CD4-positive, alpha-beta T cell treated with Interleukin-6 at 100 ng/mL for 8 hours (primary cell): ENCODE measurements at places on chromosomes 6 and 20.
A peak's percentile ranks its signal among the peaks of the same experiment; 100 is the strongest.

DNA sequence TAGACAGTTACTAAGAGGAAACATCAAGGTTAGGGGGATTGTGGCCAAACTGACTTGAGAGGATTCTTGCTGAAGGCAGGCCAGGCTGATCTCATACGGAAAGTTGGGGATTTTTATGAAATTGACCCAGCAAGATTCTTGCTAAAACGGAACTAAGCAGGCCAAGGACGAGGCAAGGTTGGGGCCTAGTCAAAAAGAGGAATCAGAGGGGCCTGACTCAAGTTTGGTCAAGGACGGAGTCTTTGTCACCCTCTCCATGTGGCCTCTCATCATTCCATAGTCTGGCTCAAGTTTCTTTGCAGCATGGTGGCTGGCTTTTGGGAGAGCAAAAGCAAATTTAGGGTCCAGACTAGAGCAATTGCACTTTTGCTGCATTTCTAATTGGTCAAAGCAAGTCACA lies 7.9 kb upstream of the HECA start:
- no peak for DNase-seq

- no peak for DNase-seq
Measured at GRCh38 chr6:117381749-117382148, 44.0 kb downstream of the ROS1 start.

DNA sequence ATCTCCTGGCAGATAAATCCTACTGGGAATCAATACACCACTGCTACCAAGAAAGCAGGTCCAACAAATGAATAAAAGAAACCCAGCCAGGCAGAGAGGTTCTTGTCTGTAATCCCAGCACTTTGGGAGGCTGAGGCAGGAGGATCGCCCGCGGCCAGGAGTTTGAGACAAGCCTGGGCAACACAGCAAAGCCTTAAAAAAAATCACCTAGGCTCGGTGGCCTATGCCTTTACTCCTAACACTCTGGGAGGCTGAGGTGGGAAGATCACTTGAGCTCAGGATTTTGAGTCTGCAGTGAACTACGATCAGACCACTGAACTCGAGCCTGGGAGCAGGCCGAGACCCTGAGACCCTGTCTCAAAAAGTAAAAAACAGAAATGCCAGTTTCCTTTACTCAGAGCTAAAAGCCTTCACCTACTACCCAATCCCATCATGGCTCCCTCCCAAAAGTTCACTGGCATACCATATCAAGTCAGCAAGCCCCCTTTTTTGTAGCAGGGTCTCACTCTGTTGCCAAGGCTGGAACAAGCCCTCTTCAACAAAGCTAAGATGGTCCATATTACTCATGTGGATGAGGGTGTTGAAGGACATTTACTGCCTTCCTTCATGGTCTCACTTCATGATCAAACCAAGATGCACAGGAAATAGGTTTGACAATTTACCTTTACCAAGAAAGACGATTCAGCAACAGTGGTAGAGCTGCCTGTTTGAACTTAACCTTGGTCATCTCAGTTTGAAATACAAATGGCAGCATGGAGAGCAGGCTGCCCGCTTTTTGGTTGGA lies 5.3 kb downstream of the SNX5 start:
- no peak for DNase-seq

GRCh38 chr6:143539734-143540133 lies 28.2 kb upstream of the FUCA2 start:
- peak; percentile 31 for DNase-seq
